T-cell (primary cell): ENCODE measurements at places on chromosomes 11 and 22.

GRCh38 chr22:20977516-20978170, 4.5 kb upstream of the LZTR1 start:
- DNase-seq, result no peak

GRCh38 chr11:68039526-68040086, 781 bp downstream of the TCIRG1 start:
- no peak for DNase-seq

GRCh38 chr11:57644748-57645688, 4.7 kb downstream of the YPEL4 start:
- peak; percentile 87 for DNase-seq

DNA sequence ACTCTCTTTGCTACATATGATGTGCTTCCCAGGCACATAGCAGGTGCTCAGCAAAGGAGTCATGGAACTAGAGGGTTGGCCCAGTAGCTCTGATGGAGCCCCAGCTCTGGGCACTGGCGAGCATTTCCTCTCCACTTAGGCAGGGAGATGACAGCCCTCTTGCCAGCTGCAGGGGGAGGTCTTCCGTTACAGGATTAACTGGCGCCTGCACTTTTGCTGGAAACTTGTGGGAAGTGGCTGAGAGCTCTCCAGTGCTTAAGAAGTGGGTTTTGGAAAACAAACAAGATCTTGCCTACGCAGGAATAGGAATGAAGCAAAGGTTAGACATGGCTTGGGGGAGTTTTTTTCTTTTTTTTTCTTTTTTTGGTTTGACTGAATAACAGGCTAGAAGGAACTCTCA, 75.5 kb downstream of the MICAL2 start:
- no peak for DNase-seq
